ENCODE measurements at places on chromosomes 11 and 22.
A peak's percentile ranks its signal among the peaks of the same experiment; 100 is the strongest.

DNA sequence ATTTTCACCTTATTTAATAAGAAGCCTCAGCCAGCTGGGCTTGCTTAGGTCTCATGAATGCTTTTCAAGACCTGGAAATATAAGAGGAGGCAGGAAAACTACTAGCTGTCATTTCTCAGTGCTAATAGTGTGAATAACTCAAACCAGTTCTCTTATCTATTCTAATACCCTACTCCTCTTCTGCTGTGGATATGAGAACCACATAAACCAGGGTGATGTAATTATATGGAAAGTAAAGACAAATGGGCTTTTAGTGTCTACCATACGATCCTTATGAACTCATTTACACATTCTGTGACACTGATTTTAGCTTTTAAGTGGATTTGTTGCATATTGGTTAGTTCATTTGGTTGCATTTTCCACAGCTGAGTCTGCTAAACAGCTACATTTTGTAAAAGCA, 8.6 kb downstream of the PDGFD start:
- DNase-seq: no peak

GRCh38 chr11:133636711-133637355, 104.5 kb upstream of the OPCML start:
- no peak for DNase-seq

DNA sequence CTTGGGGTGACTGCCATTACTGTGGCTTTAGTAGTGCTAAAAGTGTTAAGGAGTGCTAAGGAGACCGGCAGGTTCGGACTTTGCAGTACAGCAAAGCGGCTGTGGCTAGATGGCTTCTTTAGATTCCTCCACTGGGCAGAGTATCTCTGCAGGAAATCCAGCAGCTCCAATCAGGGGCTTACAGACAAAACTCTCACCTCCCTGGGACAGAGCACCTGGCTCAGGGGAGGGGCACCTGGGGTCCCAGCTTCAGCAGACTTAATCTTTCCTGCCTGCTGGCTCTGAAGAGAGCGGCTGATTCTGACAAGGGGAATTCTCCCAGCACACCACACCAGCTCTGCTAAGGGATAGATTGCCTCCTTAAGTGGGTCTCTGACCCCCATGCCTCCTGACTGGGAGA, 668.8 kb upstream of the TENM4 start:
- DNase-seq: no peak

GRCh38 chr11:66467034-66467659, 442 bp downstream of the PELI3 start:
- DNase-seq: no peak

DNA sequence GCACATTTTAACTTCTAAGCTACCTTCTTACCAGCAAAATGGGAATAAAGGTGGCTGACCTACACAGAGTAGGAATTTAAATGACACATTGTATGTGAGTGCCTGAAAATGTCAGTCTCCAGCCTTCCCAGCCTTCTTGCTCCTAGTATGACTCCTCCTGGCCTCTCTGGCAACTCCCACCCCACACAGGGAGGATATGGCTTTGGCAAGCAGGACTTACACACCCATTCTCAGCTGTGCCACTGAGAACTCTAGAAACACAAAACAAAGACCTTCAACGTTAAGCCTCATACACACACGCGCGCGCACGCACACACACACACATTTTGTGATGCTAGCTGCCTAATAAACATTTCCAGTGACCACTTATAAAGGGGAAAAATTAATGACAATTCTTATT, 65.8 kb downstream of the PACSIN2 start:
- no peak for DNase-seq

DNA sequence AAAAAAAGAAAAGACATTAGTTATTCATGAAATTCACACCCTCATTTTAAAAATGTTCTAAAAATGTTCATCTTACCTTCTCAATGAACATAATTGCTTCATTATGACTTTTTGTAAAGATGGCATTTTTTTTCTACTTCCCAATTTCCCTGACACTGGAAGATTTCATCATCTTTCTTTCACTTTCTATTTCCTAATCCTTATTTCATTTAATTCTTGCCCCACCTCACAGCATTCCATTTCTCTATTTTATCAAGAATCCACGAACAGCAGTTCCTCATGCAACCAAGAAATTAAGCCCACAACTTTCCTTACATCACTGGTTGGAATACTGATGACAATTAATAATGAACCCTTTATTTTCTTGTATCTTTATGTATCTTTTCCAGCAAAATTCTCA, 1.9 kb downstream of the PATL1 start:
- no peak for DNase-seq

GRCh38 chr22:36971341-36972125, 47.7 kb downstream of the TST start:
- no peak for DNase-seq

DNA sequence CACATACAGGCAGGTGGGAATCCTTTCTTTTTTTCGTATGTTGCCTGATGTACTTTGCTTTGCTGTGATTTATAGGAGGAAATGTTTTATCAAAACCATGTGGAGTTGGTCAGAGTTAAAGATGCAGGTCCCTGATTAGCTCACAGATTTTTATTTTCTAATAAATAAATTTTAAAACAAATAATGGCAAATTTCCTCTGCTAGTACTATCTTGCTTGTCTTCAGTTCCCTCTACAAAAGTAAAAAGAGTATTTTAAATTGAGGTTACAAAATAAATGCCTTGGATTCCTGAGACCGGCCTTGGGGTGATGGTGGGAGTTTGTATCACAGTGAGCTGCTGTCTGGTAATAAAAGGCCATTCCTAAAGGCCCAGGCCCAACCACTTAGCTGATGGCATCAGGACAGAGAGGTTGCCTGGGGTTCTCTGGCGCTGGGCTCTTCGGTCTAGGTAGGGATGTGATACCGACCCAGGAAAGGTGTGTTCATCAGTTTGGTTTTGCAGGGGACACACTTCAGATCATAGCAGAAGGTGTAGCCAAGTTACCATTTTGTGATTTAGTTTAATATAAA, 129.0 kb downstream of the TBC1D22A start:
- no peak for DNase-seq

GRCh38 chr22:50599816-50600455, 657 bp upstream of the MAPK8IP2 start:
- DNase-seq: peak; percentile 73

DNA sequence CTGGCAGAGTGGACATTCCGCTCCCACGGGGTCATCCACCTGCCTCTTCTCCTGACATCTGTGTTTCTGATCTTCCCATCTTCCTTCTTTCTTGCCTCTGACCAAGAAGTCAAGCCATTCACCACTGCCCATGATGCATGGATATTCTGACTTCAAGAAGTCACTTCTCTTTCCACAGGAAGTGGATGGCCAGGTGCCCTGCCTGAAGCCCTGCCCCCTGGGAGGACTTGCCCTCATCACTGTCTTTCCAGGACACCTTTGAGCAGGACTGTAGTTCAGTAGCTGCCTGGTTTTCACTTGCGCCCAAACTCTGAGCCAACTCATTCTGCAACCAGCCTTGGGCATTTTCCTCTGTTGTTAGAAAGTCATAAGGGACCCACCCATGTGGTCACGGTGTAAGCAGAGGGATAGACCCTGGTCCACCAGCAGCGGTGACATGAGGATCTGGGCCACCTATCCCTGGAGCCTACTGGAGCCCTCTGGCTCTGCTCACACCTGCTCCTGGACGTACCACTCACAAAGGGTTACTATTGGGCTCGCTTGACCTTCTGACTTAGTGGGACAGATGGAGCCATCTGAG, 6.9 kb downstream of the CYTH4 start:
- DNase-seq: no peak

GRCh38 chr22:38921806-38922205, 35.6 kb upstream of the APOBEC3A start:
- DNase-seq: no peak

DNA sequence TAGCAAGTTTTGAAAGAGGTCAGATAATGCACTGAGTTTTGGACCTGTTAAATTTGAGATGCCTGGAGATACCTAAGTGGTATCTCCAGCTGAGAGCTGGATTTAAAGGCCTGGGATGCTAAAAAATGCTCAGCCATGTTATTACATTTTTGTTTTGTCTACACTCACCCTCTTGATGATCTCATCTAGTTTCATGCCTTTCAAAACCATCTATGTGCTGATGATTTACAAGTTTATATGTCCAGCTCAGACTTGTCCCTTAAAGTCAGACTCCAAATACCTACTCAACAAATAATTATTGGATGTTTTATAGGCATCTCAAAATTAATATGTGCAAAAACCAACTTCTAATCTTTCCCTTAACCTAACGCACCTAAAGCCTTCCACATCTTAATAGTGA, 103.6 kb upstream of the OR9G4 start:
- DNase-seq: no peak

- DNase-seq: no peak
Observed at GRCh38 chr11:46984987-46985386, 48.4 kb downstream of the CSTPP1 start.

DNA sequence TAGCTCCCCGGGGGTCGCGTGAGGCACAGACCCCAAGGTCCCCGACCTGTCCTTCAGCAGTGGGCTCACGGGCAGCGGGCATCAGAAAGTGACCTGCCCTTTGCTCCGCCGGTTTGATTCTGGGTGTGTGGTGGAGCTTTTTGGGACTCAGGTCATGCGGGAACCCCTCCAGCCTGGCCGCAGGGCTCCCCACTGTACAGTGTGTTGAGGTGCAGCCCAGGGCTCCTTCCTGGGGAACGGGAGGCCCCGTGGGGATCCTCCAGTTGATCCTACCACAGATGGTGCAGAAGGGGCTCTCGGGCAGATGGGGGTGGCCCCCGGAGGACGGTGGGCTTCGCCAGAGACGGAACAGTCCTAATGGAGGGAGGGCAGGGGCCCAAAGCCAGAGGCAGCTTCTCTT, 24.2 kb downstream of the MUC6 start:
- DNase-seq: no peak

DNA sequence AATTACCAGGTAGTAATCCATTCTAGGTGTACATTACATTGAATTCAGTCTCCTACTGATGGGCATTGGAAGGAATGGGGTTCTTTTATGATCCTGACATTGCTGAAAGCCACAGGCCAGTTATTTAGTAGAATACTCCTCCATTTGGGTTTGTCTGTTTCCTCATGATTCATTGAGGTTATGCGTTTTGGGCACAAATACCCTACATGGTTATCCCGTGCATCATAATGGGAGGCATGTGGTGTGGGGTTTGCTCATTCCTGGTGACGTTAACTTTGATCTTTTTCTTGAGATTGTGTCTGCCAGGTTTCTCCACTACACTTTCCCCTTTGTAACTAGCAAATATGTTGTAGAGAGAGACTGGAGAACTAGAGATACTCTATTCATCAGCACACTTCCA, 5.5 kb downstream of the FOLR3 start:
- peak; percentile 3 for DNase-seq

- peak; percentile 94 for DNase-seq
Observed at GRCh38 chr22:31676700-31677099, 14.7 kb upstream of the PISD start.

GRCh38 chr22:50252082-50253045, 1.3 kb upstream of the HDAC10 start:
- DNase-seq: peak; percentile 72

DNA sequence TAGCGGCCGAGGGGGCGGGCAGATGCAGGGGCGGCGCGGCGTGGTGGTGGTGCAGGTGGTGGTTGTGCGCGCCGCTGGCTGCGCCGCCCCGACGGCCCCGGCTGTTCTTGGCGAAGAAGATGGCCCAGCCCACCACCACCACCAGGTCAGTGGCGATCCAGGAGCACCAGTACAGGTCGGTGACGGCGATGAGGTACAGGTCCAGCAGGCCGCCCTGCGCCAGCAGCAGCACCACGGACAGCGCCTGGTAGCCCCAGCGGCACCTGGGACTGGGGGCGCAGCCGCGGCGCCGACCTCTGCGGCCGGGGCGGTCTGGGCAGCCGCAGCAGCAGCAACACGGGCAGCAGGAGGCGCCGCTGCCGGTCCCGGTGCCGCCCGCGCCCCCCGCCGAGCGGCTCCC, 879 bp downstream of the TMEM121B start:
- DNase-seq: peak; percentile 69

DNA sequence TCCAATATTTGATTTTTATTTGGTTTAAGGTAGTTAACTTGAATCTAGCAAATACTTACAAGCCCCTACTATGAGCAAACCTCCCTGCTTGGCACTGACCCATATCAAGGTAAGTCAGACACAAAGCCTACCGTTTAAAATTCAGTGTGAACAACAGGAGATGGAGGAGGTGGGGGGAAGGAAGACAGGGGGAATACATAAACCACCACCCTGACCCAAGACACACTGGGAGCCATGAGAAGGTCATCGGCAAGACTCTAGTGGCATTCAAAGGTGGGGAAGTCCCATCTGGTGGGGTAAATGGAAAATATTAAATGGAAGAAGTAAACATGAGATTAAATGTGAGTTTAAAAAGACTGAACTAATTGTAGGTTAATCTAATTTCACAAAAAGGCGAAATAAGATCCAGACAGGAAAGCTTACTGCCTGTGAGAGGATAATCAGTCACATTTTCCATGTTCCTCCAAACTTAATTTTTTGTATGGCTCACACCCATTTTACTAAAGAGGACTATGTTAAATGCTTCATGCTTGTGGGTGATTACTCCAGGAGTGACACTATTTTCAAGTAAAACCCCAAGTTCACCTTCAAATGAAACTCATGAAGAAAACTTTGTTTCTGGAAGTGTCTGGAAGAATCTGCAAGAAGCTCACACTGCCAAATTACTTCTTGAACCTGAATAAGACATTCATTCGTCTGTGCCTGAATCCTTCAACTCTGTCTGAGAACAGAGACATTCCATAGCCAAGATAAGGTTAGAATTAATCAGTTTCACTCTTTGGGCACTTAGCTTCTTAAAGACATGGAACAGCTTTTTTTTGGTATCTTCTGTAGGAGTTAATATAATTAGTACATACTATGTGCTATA, 51.7 kb downstream of the PITPNB start:
- peak; percentile 46 for DNase-seq

- no peak for DNase-seq
Observed at GRCh38 chr11:77170107-77170506, 42.1 kb downstream of the MYO7A start.

GRCh38 chr11:96328395-96329010, 14.5 kb downstream of the MAML2 start:
- no peak for DNase-seq

DNA sequence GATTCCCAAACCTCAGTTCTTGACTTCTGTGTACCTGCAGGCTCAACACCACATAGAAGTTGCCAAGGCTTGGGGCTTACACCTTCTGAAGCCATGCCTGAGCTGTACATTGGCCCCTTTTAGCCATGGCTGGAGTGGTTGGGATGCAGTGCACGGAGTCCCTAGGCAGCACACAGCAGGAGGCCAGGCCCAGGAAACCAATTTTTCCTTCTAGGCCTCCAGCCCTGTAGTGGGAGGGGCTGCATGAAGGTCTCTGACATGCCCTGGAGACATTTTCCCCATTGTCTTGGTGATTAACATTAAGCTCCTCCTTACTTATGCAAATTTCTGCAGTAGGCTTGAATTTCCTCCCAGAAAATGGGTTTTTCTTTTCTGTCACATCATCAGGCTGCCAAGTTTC, 94.6 kb downstream of the DEPDC5 start:
- no peak for DNase-seq

GRCh38 chr11:95923728-95924413, at the start of gene MTMR2:
MTMR2 (minus strand) TSS chr11:95924107; CDS start chr11:95923954, 153 bp downstream.
- peak; percentile 73 for DNase-seq

GRCh38 chr11:11980841-11981308, 27.6 kb downstream of the DKK3 start:
- no peak for DNase-seq

GRCh38 chr11:95891423-95892170, 32.3 kb downstream of the MTMR2 start:
- DNase-seq: no peak

All from activated naive CD8-positive, alpha-beta T cell treated with anti-CD3 and anti-CD28 coated beads for 36 hours (primary cell).